Dermis blood vessel endothelial cell (primary cell): ENCODE measurements at places on chromosomes 13 and 19.
A peak's percentile ranks its signal among the peaks of the same experiment; 100 is the strongest.

- peak; percentile 44 for DNase-seq
Observed at GRCh38 chr19:13118424-13119193, 545 bp downstream of the NACC1 start.

- DNase-seq, result no peak
Observed at GRCh38 chr19:2706251-2706650, 3.8 kb upstream of the GNG7 start.

GRCh38 chr19:4676955-4677731 is 7.0 kb upstream of the MYDGF start:
- peak; percentile 72 for DNase-seq

- DNase-seq, result no peak
Observed at GRCh38 chr19:46533078-46533620, 37.5 kb upstream of the PNMA8B start.
